Activated T-cell treated with anti-CD3 and anti-CD28 coated beads, Interleukin-2, amount 50 U/mL, for 24 hours (primary cell): ENCODE measurements at places on chromosomes 2 and 18.

DNA sequence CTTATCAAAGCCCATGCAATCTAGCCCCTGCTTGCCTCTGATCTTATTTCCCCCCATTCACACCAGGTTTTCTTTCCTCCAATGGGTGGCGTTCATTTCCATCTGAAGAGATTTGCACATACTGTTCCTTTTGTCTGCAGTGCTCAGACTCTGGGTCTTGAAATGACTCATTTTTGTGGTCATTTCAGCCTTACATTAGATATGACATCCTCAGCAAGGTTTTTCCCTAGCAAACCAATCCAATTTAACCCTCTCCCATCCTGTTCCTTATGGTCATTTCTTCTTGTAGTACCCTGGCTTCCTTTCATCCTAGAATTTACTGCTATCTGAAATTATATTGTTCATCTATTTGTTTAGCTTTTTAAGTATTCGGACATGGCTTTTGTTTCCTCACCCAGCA, 42.5 kb upstream of the SCN1A start:
- no peak for DNase-seq

GRCh38 chr18:13465476-13465875, 246.9 kb downstream of the LDLRAD4 start:
- no peak for DNase-seq

GRCh38 chr2:241722896-241723454, 11.5 kb upstream of the D2HGDH start:
- DNase-seq: no peak

DNA sequence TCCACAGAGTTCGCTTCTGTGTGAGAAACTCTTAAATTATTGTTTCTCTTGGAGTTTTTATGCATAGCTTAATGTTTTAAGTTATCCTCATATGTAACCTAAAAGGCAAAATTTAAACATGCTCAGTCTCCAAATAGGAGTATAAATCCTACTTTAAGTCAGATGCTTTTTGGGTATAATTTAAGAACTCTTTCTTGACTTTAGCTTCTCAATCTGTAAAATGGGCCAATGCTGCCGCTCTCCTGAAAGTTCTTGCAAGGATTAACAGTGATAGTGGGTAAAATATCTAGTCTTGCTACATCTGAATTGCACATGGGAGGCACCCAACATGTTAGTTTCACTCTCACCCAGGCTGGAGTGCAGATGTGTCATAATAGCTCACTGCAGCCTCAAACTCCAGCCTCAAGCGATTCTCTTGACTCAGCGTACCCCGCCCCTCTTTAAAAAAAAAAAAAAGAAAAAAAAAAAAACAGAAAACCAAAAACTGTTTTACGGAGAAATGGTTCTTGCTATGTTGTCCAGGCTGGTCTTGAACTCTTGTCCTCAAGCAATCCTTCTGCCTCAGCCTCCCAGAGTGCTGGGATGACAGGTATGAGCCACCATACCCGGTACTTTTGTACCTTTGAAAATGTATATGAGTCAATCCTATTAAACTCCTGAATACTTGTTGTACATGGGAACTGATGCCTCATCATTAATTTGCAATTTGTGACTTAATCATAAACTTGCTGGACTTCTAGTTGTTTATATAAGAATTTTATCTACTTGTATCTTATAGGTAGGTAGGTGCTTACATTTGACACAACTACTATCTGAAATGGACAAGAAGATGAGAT, 1.8 kb downstream of the FBXO48 start:
- no peak for DNase-seq

DNA sequence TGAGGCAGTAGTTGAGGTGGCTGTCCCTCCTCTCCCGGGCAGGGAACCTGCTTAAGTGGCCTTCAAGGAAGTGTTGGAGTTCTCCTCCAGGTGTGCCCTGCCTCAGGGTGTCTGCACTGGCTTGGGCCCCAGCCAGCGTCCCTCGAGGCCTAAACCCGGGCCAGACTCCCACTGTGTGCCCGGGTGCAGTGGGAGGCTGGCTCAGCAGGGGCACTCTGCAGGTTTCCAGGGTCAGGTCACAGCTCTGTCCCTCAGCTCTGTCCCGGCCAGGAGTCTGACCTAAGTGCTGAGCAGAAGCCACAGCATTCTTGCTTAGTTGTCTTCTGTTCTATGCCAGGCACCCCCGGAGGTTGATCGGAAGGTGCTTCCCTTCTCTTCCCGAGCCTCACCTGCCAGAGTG, 69.0 kb upstream of the OTOS start:
- DNase-seq: no peak

- no peak for DNase-seq
Measured at GRCh38 chr2:148238561-148238960, 217.7 kb downstream of the MBD5 start.

DNA sequence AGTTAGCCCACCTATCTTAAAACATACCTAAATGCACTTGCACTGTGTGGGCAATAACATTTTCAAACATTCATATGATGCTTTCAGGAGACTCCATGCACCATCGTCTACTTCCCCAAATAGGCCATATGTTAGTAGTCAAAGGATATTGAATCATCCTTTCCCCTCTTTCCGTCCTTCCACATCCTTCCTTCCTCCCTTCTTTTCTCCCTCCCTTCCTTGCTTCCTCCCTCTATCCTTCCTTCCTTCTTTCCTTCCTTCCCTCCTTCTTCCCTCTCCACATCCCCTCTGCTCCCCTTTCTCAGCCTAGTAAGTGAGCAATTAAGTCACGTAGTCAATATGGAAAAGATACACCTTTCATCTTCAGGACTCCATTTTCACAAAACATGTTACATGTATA, 73.8 kb downstream of the ZEB2 start:
- no peak for DNase-seq

- no peak for DNase-seq
Measured at GRCh38 chr2:120772261-120772660, 36.6 kb downstream of the GLI2 start.

- no peak for DNase-seq
Measured at GRCh38 chr2:150232871-150233270, 254.6 kb downstream of the RND3 start.

GRCh38 chr2:235134420-235134819, 182.6 kb downstream of the SH3BP4 start:
- no peak for DNase-seq

GRCh38 chr2:128498589-128498988, 179.9 kb upstream of the HS6ST1 start:
- DNase-seq: no peak

DNA sequence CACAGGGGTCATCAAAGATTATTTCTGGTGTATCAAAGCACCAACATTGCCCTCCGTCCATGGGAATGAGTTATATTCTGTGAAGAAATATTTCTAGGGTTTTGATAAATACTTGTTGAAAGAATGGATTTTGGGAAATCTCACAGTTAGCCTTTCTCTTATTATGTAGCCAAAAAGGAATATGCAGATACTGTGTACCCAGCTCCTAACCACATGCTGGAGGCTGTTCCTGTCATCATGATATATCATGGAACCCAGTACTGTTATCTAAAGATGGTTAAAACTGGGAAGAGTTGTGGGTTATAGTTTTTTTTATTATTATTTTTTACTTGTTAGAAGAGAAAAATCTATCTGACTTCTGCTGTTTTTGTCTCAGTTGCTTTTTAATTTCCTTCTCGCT, 82.8 kb downstream of the POLE4 start:
- DNase-seq: no peak

GRCh38 chr2:217054791-217055190, 194.9 kb upstream of the TNP1 start:
- no peak for DNase-seq

GRCh38 chr2:64854773-64855237, 134.4 kb upstream of the SLC1A4 start:
- DNase-seq: no peak

DNA sequence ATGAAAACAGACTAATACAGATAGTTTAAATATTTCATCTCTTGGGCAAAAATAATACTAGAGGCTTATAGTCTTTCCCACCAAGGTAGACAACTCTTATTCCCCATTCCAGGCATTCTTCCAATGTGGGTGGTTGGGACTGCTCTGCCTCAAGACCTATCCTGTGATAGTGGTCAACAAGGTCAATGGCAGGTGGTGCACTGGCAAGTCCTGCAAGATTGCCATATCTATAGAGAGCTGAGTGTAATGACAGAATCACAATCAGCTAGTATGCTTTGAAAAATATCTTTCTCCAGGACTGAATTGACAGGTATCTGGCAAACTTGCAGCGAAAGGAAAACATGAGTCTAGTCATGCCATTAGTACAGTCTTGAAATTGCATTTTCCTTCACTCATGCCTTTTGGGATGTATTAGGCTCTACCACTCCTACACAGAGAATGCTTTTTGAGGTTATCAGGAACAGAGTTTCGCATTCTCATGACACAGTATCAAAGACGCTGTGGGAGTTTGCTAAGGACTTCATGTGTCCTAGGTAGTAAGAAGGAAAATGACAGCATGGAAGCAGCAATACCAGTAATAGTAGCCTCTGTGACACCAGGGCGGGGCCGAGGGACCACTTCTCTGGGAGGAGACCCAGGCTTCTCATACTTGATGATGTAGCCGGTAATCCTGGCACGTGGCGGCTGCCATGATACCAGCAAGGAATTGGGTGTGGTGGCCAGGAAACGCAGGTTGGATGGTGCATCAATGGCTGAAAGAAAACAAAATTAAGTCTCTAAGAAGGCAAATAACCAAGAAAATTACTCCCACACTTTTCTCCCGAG, 61.0 kb downstream of the FN1 start:
- no peak for DNase-seq
